Vagina (tissue), 2 donors: ENCODE measurements at places on chromosomes 5 and 9. TPM values are rescaled to one million over a fixed set of nuclear protein-coding genes. Genes with fewer than 3 reads are reported as not detected.

- no peak overlapping the region for H3K27ac ChIP-seq
- no peaks in the 10 kb centered on the region for H3K27me3 ChIP-seq
- H3K36me3 ChIP-seq: no peaks in the 10 kb centered on the region
- H3K4me1 ChIP-seq: peaks cover 13% of the 10 kb centered on the region
Observed at GRCh38 chr5:43573058-43573457, 16.2 kb upstream of the PAIP1 start.

Gene PRRT1B
- total RNA-seq: not detected

Gene PCDHB13
- 3.7 TPM for total RNA-seq

DNA sequence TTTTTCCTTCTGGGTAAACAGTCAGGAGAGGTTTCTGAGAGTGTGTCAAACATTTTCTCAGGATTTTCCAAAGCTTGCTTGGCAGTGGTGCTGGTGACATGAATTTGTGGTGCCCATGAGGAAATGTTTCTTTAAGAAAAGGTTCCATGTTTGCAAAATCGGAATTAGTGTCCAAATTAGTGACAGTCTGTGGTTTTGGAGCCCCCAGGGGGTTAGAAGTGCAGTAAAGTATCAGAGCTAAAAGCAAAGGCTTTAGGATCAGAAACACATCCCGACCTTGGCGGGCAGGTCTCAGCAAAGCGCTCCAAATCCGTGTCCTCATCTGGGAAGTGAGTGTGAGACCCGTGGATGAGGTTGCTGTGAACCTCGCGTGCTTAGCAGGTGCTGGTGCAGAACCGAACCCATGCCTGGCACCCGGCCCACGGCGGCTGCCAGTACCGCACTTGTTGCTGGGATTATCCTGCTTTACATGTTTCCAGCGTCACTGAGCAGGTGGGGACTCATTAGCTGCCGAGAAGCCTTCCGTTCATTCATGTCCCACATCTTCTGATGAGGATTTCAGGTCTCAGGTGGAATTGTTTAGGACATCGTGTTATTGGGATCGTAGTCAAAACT is 70.8 kb upstream of the COL5A1 start:
- H3K27me3 ChIP-seq: no peaks in the 10 kb centered on the region
- no peak overlapping the region for H3K4me3 ChIP-seq
- H3K4me1 ChIP-seq: no peaks in the 10 kb centered on the region
- no peak overlapping the region for H3K27ac ChIP-seq

GRCh38 chr9:40925149-40925548 is 203.3 kb downstream of the FOXD4L6 start:
- H3K27ac ChIP-seq: no peak overlapping the region
- DNase-seq: peak; percentile 89
- H3K27me3 ChIP-seq: no peaks in the 10 kb centered on the region

GRCh38 chr5:159552751-159553150 is 222.5 kb upstream of the IL12B start:
- no peaks in the 10 kb centered on the region for H3K4me1 ChIP-seq
- DNase-seq: no peak
- H3K27me3 ChIP-seq: no peaks in the 10 kb centered on the region
- no peak overlapping the region for H3K4me3 ChIP-seq

GRCh38 chr9:123035791-123036190 is 2.3 kb downstream of the GPR21 start:
- peaks cover 8% of the 10 kb centered on the region for H3K36me3 ChIP-seq
- no peaks in the 10 kb centered on the region for H3K27me3 ChIP-seq
- no peak overlapping the region for H3K4me3 ChIP-seq
- DNase-seq: no peak
- no peaks in the 10 kb centered on the region for H3K4me1 ChIP-seq

Gene GABRB2
- total RNA-seq: under 0.01 TPM

Gene MEGF10
- total RNA-seq: 0.74 TPM

GRCh38 chr5:57836921-57837320 is 354.3 kb upstream of the ACTBL2 start:
- no peaks in the 10 kb centered on the region for H3K27me3 ChIP-seq
- DNase-seq: no peak
- H3K4me3 ChIP-seq: no peak overlapping the region

DNA sequence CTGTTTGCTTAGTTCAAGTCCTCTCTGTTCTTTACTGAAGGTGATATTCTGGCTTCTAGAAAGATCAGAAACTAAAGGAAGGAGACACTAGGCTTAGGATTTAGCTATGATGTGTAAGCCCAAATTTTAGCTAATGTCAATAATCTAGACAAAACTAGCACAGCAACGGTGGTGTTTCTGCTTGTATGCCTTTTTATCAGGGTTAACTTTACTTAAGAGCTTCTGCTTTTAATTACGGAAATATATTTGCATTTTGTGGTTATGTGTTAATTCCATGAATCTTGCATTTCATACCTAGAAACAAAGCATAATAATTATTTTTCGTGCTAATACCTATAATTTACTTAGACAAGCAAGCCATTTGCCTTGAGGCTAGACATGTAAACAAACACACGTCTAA is 96.1 kb downstream of the PAX5 start:
- H3K4me1 ChIP-seq: no peaks in the 10 kb centered on the region
- no peaks in the 10 kb centered on the region for H3K27me3 ChIP-seq
- no peak for DNase-seq
